ENCODE measurements at places on chromosomes 6 and 20. TPM values are rescaled to one million over a fixed set of nuclear protein-coding genes. Genes with fewer than 3 reads are reported as not detected.
A peak's percentile ranks its signal among the peaks of the same experiment; 100 is the strongest.

DNPH1 gene
- total RNA-seq = 74.5 TPM

NMBR gene
- total RNA-seq = not detected

COL9A1 gene
- total RNA-seq = not detected

GPX5 gene
- not detected for total RNA-seq

CNR1 gene
- total RNA-seq = 2.5 TPM

TAGAP gene
- total RNA-seq = not detected

CAGE1 gene
- not detected for total RNA-seq

GSTA3 gene
- not detected for total RNA-seq

RSPH4A gene
- total RNA-seq = not detected

TINAG gene
- total RNA-seq = not detected

IRF4 gene
- 0.24 TPM for total RNA-seq

DNA sequence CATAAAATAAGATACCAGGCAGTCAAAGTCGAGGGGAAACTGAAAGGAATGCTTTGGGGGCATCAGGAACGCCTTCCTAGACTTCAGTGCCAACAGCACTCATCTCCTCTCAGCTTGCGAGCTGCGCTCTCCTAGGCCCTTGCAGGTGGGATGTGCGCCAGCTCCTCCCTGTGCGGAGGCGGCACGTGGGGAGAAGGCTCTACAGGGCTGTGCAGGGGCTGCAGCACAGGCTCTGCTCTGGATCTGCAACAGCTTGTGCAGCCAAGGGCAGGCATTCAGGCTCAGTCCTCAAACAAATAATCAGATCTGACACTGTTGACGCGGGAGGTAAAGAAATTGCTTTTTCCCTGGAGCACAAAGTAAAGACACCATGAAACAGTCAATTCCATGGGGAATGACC lies 144.8 kb downstream of the TTLL2 start:
- DNase-seq = no peak

- no peak for DNase-seq
Measured at GRCh38 chr6:158158748-158159147, 9.3 kb downstream of the SERAC1 start.

DNA sequence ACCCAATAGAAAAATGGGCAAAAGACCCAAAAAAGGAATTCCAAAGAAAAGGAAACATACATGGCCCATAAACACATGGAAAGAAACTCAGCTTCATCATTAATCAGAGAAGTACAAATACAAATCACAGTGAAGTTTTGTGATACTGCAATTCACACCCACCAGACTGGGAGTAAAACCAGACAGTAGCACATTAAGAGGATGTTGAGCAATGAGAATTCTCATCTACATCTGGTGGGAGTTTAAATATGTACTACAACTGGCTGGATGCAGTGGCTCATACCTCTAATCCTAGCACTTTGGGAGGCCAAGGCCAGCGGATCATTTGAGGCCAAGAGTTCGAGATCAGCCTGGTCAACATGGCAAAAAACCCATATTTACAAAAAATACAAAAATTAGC lies 125.7 kb upstream of the PHACTR1 start:
- no peak for DNase-seq

- DNase-seq = no peak
Measured at GRCh38 chr6:150689900-150690590, 90.4 kb downstream of the PLEKHG1 start.

DNA sequence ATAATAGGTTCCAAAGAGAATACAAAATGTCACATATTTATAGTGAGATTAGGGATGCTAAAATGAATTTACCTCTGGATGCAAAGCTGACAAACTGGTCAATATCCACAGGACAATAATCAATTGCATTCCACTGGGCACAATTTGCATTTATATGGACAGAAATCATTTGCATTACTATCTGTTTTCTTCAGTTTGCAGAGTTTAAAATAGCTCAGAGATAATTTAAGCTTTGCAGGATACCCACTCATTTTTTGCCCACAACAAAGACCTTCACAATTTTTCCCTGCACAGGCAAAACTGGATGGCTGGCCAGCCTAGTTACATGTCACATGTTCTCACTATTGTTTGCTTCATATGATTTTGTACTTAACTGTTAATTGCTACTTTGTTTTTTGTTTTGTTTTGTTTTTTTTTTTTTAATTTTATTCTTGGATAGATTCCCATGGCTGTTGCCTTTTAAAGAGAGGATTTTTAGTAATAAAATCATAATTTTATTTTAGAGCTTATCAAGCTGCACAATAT lies 483.5 kb downstream of the UTRN start:
- no peak for DNase-seq

- no peak for DNase-seq
Measured at GRCh38 chr6:148448369-148449012, 105.9 kb downstream of the SASH1 start.

DNA sequence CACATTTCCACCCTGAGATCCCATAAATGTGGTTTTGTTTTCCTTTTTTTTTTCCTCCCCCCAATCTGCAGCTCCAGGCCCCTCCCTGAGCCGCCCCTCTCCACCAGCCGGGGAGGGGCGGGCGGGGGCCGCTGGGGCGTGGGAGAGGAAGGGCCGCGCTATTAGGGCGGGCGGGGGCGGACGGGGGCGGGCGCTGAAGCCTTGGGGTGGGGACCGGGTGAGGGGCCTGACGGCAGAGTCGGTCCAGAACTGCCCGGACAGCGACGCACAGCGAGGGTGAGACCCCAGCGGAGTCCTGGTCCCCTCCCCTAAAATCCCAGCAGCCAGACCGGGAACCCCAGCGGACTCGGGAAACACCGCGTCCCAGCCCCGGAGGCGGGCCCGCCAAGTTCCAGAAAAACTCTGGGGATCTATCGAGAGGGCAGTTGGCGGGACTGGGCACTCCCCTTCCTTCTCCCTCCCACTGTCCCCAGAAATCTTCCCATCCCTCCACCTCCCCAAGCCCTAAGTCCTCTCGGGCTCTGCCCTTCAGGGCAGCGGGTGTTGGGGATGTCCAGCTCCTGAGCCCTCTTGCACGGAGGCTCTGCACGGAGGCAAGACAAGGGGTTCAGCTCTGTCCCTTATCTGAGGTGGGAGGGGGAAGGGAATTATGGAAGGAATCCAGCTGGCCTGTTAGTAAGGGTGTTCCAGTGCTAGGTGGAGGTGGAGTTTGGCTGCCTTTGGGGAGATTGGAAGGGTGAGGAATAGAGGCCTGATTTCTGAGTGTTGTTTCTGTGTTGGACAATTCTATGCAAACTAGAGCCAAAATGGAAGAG lies at the start of gene PRICKLE4:
Gene PRICKLE4 (plus strand): TSS at position 232 of the 815 bp plus-strand sequence. CDS start 2,692 bp downstream, outside the sequence.
- DNase-seq = peak; percentile 44

DNA sequence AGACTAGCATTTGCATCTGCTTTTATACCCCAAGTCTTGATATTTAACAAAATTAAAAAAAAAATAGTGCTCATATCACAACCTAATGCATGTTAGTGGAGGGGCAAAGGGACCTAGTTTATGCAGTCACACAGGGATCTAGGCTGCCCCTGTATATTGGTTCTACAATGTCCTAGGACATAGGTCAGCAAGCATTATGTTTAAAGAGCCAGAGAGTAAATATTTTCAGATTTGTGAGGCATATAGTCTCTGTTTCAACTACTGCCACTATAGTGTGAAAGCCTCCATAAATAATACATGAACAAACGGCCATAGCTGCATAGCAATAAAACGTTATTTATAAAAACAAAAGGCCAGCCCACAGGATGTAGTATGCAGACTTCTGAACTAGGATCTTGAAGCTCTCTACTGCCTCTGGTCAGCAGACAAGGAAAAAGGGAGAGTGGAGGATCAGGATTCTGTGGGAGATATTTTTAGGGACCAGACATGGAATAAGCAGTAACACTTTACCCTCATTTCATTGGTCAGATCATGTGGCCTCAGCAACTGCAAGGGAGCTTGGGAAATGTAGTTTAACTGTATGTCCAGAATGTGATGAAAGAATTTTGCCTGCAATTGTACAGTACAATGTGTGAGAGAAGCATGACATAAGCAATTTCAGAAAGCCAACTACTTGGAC lies 414.2 kb upstream of the SPTLC3 start:
- DNase-seq = no peak

GRCh38 chr6:107668743-107669474 lies 155.2 kb downstream of the SCML4 start:
- no peak for DNase-seq

DNA sequence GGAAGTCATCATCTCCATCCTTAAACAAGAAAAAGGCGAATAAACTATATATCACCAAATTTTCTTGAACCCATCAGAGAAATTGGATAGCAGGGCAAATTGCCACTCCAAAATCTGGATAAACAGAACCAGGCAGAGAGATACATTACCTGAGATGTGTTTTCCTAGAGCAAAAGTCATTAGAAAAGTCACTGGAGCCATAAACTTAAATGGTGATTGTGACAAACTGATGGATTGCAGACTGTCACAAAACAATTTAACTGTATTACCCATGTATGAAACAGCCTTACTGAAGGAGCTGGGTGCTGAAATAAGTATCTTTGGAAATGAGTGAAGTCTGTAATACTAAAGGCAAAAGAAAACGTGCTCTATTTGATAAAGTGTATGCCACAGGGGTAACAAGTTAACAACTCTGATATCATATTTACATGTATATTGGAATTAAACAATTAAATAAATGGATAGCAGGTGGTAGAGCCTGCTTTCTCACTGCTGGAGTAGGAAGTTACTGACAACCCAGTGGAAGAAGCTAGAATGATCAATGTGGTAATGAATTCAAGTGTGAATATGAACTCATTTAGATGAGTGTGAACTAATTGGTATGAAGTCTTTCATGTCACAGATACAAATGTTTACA lies 186.9 kb downstream of the LMBRD1 start:
- DNase-seq = no peak

GRCh38 chr20:21640556-21640955 lies 64.9 kb upstream of the PAX1 start:
- DNase-seq = no peak

GRCh38 chr6:169266746-169267591 lies 13.3 kb upstream of the THBS2 start:
- DNase-seq = peak; percentile 52
